ENCODE measurements at places on chromosomes 13 and 19.

GRCh38 chr13:110638257-110638656, 22.9 kb downstream of the NAXD start:
- no peak for DNase-seq

DNA sequence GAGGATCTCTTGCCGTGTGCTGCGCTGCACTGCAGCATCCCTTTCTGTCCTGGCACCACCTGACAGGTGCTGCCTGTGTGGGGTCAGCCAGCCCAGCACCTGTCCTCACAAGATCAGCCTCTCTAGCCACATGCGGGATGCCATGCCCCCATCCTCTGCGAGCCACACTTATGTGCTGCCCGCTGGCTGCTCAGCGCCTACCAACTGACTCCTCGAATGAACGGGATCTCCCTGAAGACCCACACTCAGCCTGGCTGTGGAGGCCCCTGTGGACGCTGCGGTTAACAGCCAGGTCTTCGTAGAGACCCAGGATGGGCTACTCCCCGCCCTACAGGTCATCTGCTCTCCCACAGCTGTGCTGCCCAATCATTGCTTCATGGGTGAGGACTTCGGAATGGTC, 106.1 kb downstream of the DOCK9 start:
- no peak for DNase-seq

DNA sequence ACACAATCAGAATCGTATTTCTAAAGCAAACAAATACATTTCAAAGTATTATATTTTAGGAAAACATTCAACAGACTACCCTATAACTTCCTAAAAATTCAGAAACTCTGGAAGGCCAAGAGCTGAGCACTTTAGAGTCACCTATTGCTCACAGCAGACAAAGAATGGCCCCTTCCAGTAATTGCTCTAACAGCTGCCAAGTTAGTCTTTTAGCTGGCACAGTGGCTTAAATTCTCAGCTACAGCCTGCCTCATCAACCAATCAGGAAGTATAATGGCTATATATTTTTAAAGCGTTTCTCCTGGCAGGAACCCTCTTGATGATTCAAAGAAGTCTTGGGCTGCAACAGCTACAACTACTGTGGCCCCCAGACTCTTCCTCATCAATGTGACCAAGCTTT, 14.9 kb upstream of the SLITRK5 start:
- DNase-seq: no peak

GRCh38 chr13:87675851-87676250, 4.7 kb downstream of the SLITRK5 start:
- no peak for DNase-seq

DNA sequence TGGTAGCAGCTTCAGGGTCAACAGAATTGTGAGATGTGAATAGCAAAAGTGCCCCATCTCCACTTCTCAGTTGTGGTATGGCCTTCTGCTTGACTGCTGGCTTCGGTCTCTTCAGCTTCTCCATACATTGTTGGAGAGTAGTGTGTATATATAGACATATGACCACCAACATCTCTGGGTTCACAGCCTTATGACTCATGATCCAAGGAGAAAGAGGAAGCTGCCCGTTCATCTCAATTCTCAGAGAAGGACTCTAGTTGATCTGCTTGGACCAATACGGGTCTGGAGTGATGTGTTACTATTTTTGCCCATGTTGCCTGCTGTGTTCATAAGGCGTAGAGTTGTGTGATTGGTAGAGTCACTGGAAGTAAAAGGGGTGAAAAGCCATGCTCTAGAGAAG, 3.6 kb upstream of the COMMD6 start:
- DNase-seq: no peak

- no peak for DNase-seq
These were observed 30.3 kb downstream of the ZNF763 start for GRCh38 chr19:11995174-11995573.
